Activated T-cell treated with anti-CD3 and anti-CD28 coated beads, Interleukin-2, amount 50 U/mL, for 72 hours (primary cell): ENCODE measurements at places on chromosomes 1 and 21. TPM values are rescaled to one million over a fixed set of nuclear protein-coding genes. Genes with fewer than 3 reads are reported as not detected.

Gene ABCA4
- total RNA-seq = 0.53 TPM

Gene PLPPR5
- total RNA-seq = not detected

DNA sequence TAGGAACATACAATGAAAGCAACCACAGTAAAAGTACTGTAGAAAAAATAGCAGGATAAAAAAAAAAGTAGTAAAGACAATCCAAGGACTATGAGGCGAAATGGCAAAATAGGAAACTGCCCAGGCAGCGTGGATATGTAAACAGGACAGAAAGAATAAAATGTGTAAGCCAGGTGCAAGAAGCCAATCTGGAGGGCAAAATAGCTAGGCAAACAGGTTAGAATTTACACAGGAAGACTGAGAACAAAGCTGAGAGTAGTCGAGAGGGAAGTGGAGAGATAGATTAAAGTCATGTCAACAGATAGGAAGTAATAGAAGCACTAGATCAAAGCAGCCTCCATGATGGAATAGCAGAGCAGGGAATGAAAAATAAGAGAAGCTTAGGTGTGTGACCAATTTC, 124.2 kb upstream of the B3GALT2 start:
- H3K4me3 ChIP-seq = no peak overlapping the region
- peaks cover 13% of the 10 kb centered on the region for H3K4me1 ChIP-seq
- no peaks in the 10 kb centered on the region for H3K27me3 ChIP-seq
- no peak for DNase-seq
- H3K27ac ChIP-seq = no peak overlapping the region

- DNase-seq = no peak
- H3K36me3 ChIP-seq = no peaks in the 10 kb centered on the region
- H3K4me1 ChIP-seq = no peaks in the 10 kb centered on the region
- H3K27me3 ChIP-seq = peaks cover 22% of the 10 kb centered on the region
- no peak overlapping the region for H3K27ac ChIP-seq
Observed at GRCh38 chr1:184191181-184191621, 139.7 kb downstream of the TSEN15 start.

GRCh38 chr1:151005729-151006319, 878 bp downstream of the MINDY1 start:
- H3K4me1 ChIP-seq = peaks cover 85% of the 10 kb centered on the region
- peak overlapping the region; percentile 99 for H3K4me3 ChIP-seq
- no peaks in the 10 kb centered on the region for H3K27me3 ChIP-seq
- H3K27ac ChIP-seq = peak overlapping the region; percentile 99
- H3K36me3 ChIP-seq = peaks cover 6% of the 10 kb centered on the region

DNA sequence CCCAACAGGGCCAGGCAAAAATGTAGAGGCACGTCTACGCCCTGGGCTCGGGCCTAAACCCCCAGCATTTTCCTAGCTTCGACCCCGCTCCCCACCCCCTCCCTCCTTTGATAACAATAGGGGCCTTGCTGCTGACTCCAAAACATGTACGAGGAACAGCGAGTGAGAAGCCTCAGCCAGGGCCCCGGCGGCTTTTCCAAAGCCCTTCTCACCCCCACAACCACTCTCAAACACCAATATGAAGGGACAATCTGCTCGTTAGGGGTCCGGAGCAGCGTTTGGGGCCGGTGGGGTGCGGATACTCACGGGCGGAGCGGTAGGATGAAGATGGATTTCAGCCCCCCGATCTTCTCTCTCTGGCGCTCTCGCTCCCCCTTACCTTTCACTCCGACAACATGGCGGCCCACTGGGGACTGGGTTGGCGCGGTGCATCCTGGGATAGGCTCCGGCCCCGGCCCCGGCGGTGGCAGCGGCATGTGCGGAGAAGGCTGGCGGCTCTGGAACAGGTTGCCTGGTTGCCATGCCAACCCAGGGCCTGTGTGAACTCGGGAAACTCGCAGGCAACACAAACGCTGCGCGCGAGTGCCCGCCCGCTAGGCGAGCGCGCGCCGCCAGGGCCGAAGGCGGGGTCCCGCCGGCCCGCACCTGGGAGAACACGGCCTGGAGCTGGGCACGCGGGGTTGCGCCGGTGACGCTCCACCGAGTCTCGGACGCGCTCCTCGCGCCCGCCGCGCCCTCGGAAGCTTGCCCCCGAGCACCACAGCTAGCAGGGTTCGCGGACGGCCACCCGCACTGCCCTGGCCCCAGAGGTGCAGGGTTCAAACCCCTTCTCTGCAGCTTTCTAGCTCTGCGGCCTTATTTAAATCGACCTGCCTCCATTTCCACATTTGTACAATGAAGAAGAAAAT, at the start of gene PUM1:
Gene PUM1, minus strand, starts transcription at position 408 of the 908 bp plus-strand sequence. CDS start 6,151 bp downstream, outside the sequence.
- no peaks in the 10 kb centered on the region for H3K27me3 ChIP-seq
- peaks cover 27% of the 10 kb centered on the region for H3K4me1 ChIP-seq
- peaks cover 10% of the 10 kb centered on the region for H3K36me3 ChIP-seq
- DNase-seq = peak; percentile 99
- peak within 1 kb of the TSS; percentile 100 for H3K27ac ChIP-seq

GRCh38 chr21:28380241-28380640, 612.4 kb downstream of the LTN1 start:
- DNase-seq = no peak
- no peak overlapping the region for H3K4me3 ChIP-seq
- H3K27me3 ChIP-seq = no peaks in the 10 kb centered on the region
- H3K27ac ChIP-seq = no peak overlapping the region
- H3K36me3 ChIP-seq = no peaks in the 10 kb centered on the region

GRCh38 chr1:40382108-40382460, 8.6 kb downstream of the SMAP2 start:
- H3K4me3 ChIP-seq = peak overlapping the region; percentile 97
- no peaks in the 10 kb centered on the region for H3K27me3 ChIP-seq
- peaks cover 55% of the 10 kb centered on the region for H3K36me3 ChIP-seq
- peak overlapping the region; percentile 100 for H3K27ac ChIP-seq
- DNase-seq = no peak

GRCh38 chr1:153774780-153775457, at the start of gene SLC27A3:
Gene SLC27A3, plus strand, starts transcription at chr1:153775407. Its CDS starts 91 bp downstream, at chr1:153775498.
- no peak within 1 kb of the TSS for H3K27ac ChIP-seq
- DNase-seq = no peak
- H3K4me1 ChIP-seq = peaks cover 23% of the 10 kb centered on the region

DNA sequence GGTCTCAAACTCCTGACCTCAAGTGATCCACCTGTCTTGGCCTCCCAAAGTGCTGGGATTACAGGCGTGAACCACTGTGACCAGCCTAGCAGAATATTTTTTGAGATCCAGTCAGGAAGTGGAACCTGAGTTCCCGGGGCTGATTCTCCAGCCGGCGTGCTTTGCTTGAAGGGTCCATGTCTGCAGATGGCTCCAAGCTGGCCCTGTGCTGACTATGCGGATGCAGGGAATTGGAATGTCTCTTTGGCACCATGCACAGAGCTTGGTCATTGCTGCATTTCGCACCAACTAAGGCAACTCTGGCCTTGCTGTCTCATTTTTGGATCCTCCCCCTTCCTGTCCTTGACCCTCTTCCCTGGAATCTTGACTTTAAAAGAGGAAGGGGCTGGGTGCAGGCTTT, 28.1 kb downstream of the ARHGEF10L start:
- H3K4me3 ChIP-seq = no peak overlapping the region
- no peaks in the 10 kb centered on the region for H3K36me3 ChIP-seq
- no peak for DNase-seq
- H3K27me3 ChIP-seq = peaks cover 5% of the 10 kb centered on the region

GRCh38 chr1:167190747-167191237, 29.9 kb upstream of the POU2F1 start:
- H3K36me3 ChIP-seq = no peaks in the 10 kb centered on the region
- H3K27ac ChIP-seq = no peak overlapping the region
- peaks cover 28% of the 10 kb centered on the region for H3K27me3 ChIP-seq
- H3K4me1 ChIP-seq = peaks cover 2% of the 10 kb centered on the region
- H3K4me3 ChIP-seq = no peak overlapping the region
- DNase-seq = no peak

DNA sequence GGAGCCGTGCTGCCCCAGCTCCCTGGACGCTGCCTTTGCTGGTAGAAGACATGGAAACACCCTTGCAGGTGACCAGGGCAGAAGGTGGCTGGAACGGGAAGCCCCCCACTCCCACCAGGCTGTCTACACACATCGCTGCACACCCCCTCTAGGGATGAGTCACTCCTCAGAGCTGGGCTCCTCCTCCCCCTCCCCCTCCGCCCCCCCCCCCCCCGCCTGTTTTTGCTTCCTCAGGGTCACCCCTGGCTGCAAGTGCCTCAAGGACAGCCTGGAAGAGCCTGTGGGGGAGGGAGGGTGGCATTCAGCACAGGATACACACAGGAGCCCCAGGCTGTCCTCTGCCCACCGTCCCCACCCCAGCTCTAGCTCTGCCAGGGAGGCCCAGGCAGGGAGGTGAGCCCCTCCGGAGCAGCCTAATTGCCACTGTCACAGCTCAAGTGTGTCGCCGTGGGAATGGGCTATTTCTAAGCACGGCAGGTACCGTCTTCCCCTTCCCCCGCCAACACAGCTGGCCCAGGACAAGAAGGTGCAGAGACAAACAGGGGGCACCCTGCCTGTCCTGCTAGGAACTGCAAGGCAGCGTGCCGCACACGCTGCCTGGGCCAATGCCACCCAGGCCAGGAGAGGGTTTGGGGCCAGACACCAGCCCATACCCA, 2.5 kb downstream of the FNDC10 start:
- H3K4me1 ChIP-seq = peaks cover 3% of the 10 kb centered on the region
- no peak overlapping the region for H3K27ac ChIP-seq
- no peak for DNase-seq

GRCh38 chr1:113534130-113534817, 144.0 kb downstream of the MAGI3 start:
- H3K36me3 ChIP-seq = no peaks in the 10 kb centered on the region
- H3K27me3 ChIP-seq = no peaks in the 10 kb centered on the region
- H3K27ac ChIP-seq = no peak overlapping the region
- no peak overlapping the region for H3K4me3 ChIP-seq
- no peak for DNase-seq

GRCh38 chr1:37239225-37239740, 205.0 kb upstream of the GRIK3 start:
- H3K4me3 ChIP-seq = no peak overlapping the region
- H3K27ac ChIP-seq = no peak overlapping the region
- H3K36me3 ChIP-seq = no peaks in the 10 kb centered on the region
- peaks cover 48% of the 10 kb centered on the region for H3K27me3 ChIP-seq
- no peak for DNase-seq

DNA sequence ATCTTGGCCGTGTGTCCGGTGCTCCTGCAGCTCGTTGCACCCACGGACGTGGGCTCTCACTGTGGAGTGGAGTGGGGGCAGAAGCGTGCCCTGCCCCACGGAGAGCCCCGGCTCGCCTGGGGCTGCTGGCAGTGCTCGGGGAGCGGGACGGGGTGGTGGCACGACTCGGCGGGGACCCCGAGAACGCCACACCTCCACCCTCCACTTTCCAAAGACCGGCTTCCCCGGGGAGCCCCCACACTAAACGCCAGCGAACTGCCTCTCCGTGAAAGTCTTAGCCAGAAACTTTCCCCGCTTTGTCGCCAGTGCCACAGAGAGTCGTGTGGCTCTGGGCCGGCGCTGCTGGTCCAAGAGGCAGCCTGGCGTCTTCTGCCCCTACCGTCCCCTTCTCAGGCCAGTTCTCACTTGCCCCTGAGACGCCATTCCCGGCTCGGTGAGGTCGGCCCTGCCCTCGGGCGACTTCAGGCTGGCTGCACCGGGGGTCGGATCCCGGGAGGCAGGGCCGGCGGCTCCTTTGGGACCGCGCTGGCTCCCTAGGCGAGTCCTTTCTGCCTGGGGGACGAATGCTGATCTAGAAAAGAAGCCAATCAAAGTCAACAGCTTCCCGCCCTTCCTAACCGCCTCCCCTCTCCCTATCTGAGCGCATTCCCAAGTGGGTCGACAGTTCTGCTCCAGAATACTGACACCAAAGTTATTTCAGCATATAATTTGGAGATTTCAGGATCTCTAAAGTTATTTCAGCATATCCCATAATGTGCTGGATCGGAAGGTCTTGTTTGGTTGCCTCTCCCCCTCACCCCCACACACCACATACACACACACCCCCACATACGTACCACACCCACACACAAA, 2.6 kb upstream of the SAMD13 start:
- H3K4me1 ChIP-seq = peaks cover 41% of the 10 kb centered on the region
- peak; percentile 33 for DNase-seq
- H3K27me3 ChIP-seq = no peaks in the 10 kb centered on the region
- H3K4me3 ChIP-seq = peak overlapping the region; percentile 91
- H3K36me3 ChIP-seq = no peaks in the 10 kb centered on the region
- H3K27ac ChIP-seq = no peak overlapping the region

GRCh38 chr1:117339866-117340700, 27.2 kb upstream of the MAN1A2 start:
- peak; percentile 6 for DNase-seq
- peak overlapping the region; percentile 21 for H3K27ac ChIP-seq
- H3K4me1 ChIP-seq = peaks cover 25% of the 10 kb centered on the region

DNA sequence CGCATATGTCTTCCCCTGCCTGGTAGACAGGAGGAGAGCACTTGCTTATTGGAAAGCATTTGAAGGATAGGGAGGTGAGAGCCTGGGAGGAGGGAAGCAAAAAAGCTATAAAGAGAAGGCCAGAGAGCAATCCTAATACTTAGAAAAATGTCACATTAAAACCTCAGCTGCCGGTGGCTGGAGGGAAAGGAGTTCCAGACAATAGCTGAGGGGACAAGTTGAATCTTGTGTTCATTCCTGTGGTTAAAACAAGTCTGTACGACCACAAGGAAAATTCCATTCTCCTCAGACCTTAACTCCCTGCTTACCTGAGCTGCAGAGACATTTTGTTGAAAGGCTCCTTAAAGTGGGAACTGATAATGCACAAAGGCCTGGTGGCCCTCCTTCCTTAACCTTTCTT, 218.8 kb upstream of the CAMK1G start:
- no peaks in the 10 kb centered on the region for H3K4me1 ChIP-seq
- peaks cover 30% of the 10 kb centered on the region for H3K27me3 ChIP-seq
- no peak for DNase-seq
- no peaks in the 10 kb centered on the region for H3K36me3 ChIP-seq

DNA sequence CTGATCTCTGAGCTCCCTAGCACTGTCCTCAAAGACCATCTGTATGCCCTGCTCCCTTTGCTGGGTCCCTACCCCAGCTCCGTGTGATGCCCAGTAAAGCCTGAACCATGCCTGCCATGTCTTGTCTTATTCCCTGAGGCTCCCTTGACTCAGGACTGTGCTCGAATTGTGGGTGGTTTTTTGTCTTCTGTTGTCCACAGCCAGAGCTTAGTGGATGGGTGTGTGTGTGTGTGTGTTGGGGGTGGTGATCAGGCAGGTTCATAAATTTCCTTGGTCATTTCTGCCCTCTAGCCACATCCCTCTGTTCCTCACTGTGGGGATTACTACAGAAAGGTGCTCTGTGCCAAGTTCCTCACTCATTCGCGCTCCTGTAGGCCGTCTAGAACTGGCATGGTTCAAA, 5.7 kb downstream of the GSTM5 start:
- H3K27me3 ChIP-seq = peaks cover 15% of the 10 kb centered on the region
- no peak for DNase-seq
- no peak overlapping the region for H3K27ac ChIP-seq
- no peaks in the 10 kb centered on the region for H3K36me3 ChIP-seq

GRCh38 chr1:183548116-183548515, 42.1 kb downstream of the NCF2 start:
- peaks cover 34% of the 10 kb centered on the region for H3K36me3 ChIP-seq
- no peak overlapping the region for H3K4me3 ChIP-seq
- H3K4me1 ChIP-seq = peaks cover 7% of the 10 kb centered on the region
- DNase-seq = no peak
